A549 treated with CORT108297 at 1 μM for 4 hours (cell line): ENCODE measurements at places on chromosomes 12 and 14. TPM values are rescaled to one million over a fixed set of nuclear protein-coding genes. Genes with fewer than 3 reads are reported as not detected.

The MYF6 gene
- not detected in 5 replicates for total RNA-seq

The LRIG3 gene
- 4.4 to 6.3 TPM (median 5.8 TPM) in 5 replicates for total RNA-seq

The ACOT6 gene
- not detected in 5 replicates for total RNA-seq

The TPH2 gene
- total RNA-seq: 0.03 to 0.07 TPM in 2 of 5 replicates, not detected in the others
